ENCODE measurements at places on chromosomes 4 and X.

GRCh38 chrX:149571770-149572169 is 15.5 kb downstream of the MAGEA9B start:
- no peak for DNase-seq

GRCh38 chr4:8108991-8109390 is 49.6 kb downstream of the ABLIM2 start:
- DNase-seq, result no peak

DNA sequence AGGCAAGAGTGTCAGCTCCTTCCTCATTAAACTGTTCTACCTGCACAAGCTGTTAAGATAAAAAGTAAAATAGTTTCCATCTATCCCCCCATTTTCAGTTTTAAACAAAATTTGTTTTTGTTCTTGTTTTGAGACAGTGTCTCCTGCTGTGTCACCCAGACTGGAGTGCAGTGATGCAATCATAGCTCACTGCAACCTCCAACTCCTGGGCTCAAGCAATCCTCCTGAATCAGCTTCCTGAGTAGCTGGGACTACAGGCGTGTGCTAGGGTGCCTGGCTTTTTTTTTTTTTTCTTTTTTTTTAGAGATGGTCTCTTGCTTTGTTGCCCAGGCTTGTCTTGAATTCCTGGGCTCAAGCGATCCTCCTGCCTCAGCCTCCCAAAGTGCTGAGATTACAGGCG is 105.4 kb downstream of the HS6ST2 start:
- no peak for DNase-seq

DNA sequence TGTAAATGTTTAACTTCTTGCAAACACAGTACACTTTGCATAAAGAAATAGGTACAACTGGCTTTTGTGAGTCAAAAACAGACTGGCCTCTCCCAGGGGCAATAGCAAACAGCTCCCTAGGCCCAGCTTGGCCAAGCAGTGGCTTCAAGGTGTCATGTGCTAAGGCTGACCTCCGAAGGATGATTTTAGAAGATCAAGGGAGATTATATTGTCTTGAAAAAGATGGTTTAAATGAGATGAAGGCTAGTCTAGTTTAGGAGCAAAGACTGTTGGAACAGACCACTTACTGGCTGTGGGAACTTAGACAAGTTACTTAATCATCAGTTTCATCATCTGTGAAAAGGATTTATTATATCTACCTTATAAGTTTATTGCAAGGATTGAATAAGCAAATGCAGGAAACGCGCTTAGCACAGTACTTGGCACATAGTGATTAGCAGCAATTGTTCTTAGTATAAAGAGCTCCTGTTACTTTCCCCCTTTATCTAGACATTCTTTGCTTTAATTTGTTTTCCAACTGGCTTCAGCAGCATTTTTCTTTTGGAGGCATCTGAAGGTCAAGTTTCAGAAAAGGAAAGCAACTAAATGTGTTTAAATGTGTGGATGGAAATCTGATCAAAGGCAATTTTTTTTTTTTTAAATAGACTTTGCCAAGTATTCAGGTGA is 17.2 kb downstream of the ANXA3 start:
- no peak for DNase-seq

DNA sequence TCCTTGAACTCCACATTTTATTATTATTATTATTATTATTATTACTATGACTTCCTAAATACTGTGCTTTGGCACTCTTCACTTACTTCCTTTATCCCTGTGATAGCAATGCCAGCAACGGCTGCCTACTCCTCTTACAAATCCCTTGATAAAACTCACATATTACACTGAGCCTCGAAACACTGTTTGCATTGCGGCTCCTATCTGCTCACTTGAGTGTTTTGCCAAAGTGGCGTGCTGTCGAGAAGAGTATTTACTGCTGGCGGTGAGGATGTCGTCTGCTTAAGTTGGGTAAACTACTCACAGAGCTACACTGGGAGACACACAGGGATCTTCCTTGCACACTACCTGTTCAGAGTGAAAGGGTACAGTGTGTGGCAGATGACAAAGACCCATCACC is 143.4 kb upstream of the VCX3A start:
- DNase-seq, result no peak

DNA sequence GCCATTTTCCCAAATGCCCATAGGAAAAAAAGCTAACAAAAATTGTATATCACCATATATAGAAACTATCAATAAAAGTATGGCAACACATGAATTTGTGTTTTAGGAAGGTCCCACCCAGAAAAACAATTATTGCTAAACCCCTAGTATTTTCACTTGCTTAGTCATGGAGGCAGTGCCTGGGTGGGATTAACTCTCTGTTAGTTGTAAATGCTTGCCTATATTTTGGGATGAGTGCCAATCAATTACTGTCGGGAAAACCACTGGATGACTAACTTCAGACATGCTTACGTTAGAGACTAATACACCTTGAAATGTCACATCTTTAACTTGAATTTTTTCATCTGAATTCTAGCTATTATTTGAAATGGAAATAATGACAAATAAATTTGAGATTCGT is 33.9 kb downstream of the TMPRSS11A start:
- DNase-seq, result no peak

- no peak for DNase-seq
Measured at GRCh38 chr4:42412251-42412650, 15.0 kb downstream of the SHISA3 start.

GRCh38 chrX:850471-850916 is 219.9 kb downstream of the SHOX start:
- no peak for DNase-seq

- DNase-seq, result no peak
Measured at GRCh38 chr4:163672751-163673150, 178.3 kb downstream of the TMA16 start.

DNA sequence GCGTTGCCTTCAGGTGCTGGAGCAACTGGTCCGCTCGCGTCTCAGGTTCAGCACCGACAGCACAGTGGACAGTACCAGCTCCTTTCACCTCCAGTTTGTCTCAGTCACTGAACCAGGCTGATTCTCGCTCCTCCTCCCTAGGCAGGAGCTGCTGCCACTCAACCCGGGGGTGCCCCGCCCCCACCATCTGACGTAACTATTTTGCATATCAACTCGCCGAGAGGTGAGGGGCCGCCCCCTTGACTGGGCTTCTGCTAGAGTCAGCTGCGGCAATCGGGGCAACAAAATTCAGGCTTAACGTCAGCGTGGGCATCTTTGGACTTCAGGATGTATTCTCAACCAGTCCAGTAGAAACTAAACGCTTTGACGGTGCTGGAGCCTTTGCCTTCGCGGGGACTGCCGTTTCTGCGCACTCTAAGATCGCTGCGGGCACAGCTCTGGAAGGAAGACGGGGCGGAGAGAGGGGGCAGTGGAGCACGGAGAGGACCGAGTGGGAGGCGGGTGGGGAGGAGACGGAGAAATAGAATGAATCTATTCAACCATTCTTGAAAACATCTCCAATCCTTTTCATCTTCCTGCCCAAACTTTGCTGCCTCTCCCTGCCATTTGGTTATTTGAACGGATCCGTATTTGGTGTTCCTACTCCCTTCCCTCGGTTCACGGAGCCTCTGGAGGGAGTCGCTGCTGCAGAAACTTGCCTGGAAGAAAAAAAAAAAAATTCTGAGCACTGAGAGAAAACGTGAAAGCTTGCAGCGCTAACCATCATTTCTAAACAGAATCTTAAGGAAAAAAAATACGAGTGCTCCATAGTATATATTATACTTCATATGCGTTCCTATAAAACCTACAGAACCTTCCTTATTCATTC is at the start of gene FSTL5:
Gene FSTL5 (minus strand): TSS at position 109 of the 868 bp plus-strand sequence. CDS start 52,604 bp downstream, outside the sequence.
- peak; percentile 87 for DNase-seq

GRCh38 chr4:72569719-72570235 is 756 bp upstream of the ADAMTS3 start:
- no peak for DNase-seq

GRCh38 chrX:39900777-39901170 is 197.0 kb downstream of the BCOR start:
- DNase-seq, result peak; percentile 63

DNA sequence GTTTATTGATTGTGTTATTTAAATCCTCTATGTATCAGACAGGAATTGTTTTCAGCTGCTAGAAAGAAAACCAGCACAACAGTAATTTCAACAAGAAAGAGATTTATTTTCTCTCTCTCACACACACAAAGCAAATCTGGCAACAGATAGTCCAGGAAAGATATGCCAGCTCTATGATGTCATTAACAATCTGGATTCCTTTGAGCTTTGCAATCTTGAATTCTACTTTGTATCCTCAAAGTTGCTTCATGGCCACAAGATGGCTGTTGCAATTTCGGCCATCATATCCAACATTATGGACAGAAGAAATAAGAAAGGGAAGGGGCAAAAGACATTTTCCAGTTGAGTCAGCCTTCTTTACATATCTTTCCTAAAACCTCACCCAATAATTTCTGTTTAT is 19.8 kb upstream of the FMR1 start:
- DNase-seq, result no peak

- no peak for DNase-seq
Measured at GRCh38 chr4:55820279-55820678, 689 bp downstream of the EXOC1L start.

DNA sequence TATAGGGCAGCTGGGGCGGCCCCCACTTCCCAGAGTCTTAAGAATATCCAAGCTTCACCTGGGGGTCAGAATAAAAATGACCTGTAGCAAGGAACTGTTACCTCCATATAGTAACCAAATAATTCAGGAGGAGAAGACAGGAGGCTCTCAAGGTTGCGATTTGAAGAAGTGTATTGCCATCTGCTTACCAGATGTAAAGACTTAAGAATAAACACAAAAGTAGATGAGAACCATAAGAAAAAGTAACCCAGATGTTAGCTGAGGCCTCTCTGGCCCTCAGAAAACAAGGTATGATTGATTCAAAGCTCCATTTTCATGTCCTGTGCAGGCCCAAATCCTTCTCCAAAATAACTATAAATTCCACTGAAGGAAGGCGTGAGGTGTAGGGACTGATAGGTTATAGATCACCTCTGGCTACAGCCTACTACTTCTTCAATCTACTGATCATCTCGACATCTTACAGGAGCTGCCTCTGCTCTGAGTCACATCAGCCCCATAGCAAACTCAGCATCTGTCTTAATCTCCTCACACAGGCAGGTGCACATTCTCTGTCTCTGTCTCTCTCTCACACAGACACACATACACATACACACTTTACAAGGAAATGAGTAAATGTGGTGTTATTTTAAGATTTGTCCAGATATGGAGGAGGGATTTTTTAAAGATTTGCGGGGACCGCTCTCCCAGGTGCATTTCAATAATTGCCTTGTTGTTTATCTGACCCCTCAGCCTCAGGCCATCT is 193.9 kb upstream of the EDNRA start:
- no peak for DNase-seq

- peak; percentile 35 for DNase-seq
Measured at GRCh38 chrX:65821721-65822496, 154.5 kb downstream of the MSN start.

DNA sequence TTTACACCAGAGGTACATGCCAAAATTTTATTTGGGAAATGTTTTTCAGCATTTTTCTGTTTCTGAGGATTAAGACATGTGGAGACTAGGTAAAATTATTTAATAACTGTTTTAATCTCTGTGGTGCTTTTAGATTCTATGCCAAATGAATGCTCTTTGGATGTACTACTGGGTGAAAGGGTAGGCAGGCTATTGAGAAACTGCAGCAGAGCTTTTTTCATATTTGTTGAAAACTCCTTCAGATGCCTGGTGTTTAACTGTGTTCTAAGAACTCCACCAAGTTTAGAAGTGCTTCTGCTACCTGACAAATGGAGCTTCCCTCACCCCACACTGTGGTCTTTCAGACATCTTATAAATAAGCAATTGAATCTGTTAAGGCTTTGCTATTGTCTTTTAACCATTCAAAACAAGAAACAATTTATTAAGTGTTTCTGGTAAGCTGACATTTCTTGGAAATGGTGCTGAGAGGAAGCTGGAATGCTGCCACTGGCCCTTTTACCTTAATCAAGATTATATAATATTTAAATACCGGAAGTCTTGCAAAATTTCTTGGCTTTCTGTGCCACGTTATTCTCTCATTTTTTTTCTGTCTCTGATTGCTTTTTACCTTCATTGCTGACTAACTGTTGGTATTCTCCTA is 51.2 kb upstream of the CYSLTR1 start:
- no peak for DNase-seq

DNA sequence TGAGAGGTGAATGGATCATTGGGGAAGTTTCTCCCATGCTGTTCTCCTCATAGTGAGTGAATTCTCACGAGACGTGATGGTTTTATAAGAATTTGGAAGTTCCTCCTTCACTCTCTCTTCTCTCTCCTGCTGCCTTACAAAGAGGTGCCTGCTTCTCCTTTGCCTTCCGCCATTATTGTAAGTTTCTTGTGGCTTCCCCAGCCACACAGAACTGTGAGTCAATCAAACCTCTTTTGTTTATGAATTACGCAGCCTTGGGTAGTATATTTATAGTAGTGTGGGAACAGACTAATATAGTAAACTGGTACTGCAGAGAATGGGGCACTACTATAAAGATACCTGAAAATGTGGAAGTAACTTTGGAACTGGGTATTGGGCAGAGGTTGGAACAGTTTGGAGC is 7.8 kb upstream of the CTAG2 start:
- no peak for DNase-seq

Data from NCI-H2171 treated with DMSO at 0.1 percent for 48 hours (cell line).